ENCODE measurements at places on chromosomes 7 and 10.

- no peak for DNase-seq
Observed at GRCh38 chr10:75402486-75403143, 1.1 kb upstream of the ZNF503 start.

GRCh38 chr7:100867040-100867775 lies at the start of gene TRIP6:
Gene TRIP6, plus strand, starts transcription at chr7:100867387. Its CDS starts 111 bp downstream, at chr7:100867498.
- peak; percentile 83 for DNase-seq

GRCh38 chr7:122983261-122983660 lies 12.2 kb downstream of the TAS2R16 start:
- DNase-seq: no peak

- no peak for DNase-seq
Observed at GRCh38 chr7:41996381-41997035, 240.5 kb downstream of the GLI3 start.

DNA sequence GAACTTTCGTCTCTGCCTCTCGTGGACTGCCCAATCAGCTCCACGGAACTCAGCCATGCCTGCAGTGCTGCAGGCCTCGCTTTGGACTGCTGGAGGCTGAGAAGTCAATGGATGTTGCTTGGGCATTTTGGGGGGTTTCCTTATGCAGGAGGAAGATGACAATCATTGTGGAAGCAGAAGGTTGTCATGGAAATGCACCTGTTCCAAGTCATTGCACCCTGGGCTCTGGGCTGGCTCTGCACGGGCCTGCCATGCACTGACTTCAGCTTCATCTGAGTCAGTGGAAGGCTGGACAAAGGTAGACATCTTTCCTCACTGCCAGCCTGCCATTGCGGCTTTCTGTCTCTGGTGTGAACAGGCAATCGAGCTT lies 217.3 kb downstream of the RPS24 start:
- DNase-seq: no peak

DNA sequence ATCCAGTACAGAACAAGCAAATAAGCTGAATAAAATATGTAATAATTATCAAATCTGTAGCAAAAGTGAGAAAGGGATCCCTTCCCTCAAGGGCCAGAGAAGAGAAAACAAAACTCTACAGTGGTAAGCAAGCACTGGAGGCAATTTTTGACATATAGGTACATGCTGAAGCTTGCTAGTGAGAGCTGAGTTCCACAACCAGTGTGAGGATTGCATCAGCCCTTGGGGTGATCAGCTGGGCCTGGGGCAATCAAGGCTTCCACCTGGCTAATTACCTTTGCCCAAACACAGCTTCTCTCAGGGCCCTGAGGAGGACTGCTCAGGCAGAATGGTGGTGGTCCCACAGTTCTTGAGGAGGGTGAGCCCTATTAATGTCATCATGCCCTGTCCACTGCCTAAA lies 134.4 kb upstream of the DLX6 start:
- no peak for DNase-seq

GRCh38 chr10:92208736-92209135 lies 82.1 kb downstream of the CPEB3 start:
- no peak for DNase-seq

Data from dorsolateral prefrontal cortex (tissue), 122 donors.